ENCODE measurements at places on chromosomes 13 and 19. TPM values are rescaled to one million over a fixed set of nuclear protein-coding genes. Genes with fewer than 3 reads are reported as not detected.

CGB1 gene
- not detected for total RNA-seq

S1PR5 gene
- 0.18 TPM for total RNA-seq

ARGLU1 gene
- 30.3 TPM for total RNA-seq

MAMSTR gene
- total RNA-seq, result 7.9 TPM

TEX101 gene
- total RNA-seq, result not detected

MBD3L5 gene
- total RNA-seq, result not detected

NOTCH3 gene
- 29.4 TPM for total RNA-seq

TTC9B gene
- not detected for total RNA-seq

RGL3 gene
- 4.0 TPM for total RNA-seq

LILRB4 gene
- 1.1 TPM for total RNA-seq

CERS1 gene
- 4.5 TPM for total RNA-seq

GJB2 gene
- total RNA-seq, result 0.26 TPM

NLRP9 gene
- not detected for total RNA-seq

BRCA2 gene
- 0.15 TPM for total RNA-seq

SPACA4 gene
- total RNA-seq, result not detected

ZNF835 gene
- total RNA-seq, result 0.74 TPM

NCAN gene
- not detected for total RNA-seq

PPFIA3 gene
- total RNA-seq, result 3.4 TPM

- no peak for DNase-seq
Measured at GRCh38 chr19:55529636-55530234, 7.2 kb downstream of the SBK2 start.

- no peak for DNase-seq
Measured at GRCh38 chr13:40671956-40672764, 5.7 kb upstream of the FOXO1 start.

DNA sequence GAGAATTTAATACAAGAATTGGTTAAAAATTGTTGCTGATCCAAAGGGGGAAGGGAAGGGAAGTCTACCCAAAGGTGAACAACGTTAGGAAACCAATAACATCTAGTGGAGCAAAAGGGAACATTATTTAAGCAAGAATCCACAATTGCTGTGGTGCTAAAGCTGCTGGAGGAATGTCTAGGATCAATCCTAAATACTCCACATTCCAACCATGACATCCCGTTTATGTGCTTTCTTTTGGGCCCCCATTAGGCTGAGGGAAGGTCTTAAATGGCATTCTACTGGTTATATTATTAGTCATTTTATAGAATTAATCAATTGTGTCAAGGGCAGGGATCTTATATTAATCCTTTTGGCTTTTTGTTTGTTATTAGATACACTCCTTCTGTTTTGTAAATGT, 39.9 kb upstream of the VWA8 start:
- DNase-seq, result no peak

DNA sequence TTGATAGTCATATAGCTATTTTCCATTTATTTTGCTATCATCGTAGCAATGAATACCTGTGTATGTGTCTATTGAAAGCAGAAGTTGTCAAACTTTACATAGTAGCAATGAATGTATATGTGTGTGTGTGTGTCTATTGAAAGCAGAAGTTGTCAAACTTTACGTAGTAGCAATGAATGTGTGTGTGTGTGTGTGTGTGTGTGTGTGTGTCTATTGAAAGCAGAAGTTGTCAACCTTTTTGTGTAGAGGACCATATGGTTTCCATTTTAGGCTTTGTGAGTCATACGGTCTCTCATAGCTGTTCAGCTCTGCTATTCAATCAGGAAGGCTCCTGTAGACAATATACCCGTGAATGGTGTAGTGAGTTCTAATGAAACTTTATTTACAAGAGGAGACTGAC, 20.8 kb downstream of the NLRP4 start:
- DNase-seq, result no peak

GRCh38 chr13:25111585-25111956, 15.6 kb downstream of the PABPC3 start:
- DNase-seq, result no peak

DNA sequence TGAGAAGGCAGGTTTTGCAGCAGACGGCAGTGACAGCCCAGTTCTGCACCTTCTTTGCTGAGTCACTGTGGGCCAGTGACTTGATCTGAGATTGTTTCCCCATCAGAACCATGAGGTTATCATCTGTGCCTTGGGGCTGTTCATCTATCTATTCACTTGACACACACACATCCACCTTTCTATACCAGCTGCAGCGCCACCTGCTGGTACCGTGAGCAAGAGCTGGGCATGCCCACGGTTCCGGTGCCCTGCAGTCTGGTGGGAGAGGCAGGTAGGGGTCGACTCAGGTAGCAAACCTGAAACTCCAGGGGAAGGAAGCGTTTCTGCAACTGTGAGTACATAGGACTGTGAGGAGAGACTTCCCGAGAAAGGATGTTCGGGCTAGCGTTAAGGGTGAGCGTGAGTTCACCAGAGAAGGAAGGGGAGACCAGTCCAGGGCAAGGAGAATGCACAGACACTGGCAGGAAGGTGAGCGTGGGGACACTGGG, 7.5 kb upstream of the LIN7B start:
- peak; percentile 58 for DNase-seq

DNA sequence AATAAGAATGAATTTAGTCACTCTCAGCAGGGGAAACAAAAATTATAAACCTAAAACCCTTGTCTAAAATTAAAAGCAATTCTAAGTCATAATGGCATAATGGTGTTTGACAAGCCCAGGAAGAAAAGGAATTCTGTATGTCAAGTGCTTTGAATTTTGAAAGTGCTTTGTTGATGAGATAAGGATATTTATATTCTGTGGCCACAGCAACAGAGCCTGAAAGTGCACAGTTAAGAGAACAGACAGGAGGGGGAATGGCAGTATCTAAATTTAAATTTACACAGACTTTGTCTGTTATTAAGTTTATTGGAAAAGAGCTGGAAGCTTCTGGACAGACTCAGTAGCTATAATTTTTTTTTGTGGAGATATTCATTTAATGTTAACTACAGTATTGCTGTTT, 69.8 kb downstream of the OLFM4 start:
- DNase-seq, result no peak

GRCh38 chr13:109160357-109160756, 530.9 kb downstream of the MYO16 start:
- no peak for DNase-seq

- peak; percentile 15 for DNase-seq
Measured at GRCh38 chr19:42131149-42132029, 857 bp downstream of the POU2F2 start.

DNA sequence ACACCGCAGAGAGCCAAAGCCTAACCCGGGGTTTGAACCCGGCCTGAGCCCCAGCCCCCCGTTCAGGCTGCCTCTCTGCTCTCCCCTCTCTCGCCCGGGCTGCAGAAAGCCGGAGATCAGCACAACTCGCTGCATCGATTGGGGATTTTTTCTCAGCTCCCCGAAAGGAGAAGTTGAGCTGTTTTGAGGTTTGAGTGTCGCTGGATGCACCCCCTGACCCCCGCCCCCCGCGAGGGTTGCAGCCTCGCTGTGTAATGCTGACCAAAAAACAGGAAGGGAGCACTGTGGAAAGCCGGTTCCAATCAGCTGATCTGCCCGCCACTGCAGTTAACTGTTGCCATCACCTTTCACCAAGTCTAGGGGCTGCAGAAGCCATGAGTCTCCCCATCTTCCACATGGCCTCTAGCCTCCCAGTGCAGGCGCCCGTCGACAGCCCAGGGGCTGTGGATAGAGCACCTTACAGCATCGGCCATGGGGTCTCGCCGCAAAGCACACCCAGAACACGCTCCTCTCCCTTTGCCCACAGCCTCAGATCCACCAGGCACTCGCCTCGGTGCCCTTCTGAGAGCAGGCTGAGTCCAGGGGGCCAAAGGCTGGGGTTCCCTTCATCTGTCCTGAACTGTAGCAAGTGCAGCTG, 34.5 kb downstream of the MYO9B start:
- peak; percentile 58 for DNase-seq

- no peak for DNase-seq
Measured at GRCh38 chr19:8167985-8168384, 18.6 kb upstream of the FBN3 start.

- DNase-seq, result no peak
Measured at GRCh38 chr13:100826441-100826840, 151.8 kb upstream of the TMTC4 start.

DNA sequence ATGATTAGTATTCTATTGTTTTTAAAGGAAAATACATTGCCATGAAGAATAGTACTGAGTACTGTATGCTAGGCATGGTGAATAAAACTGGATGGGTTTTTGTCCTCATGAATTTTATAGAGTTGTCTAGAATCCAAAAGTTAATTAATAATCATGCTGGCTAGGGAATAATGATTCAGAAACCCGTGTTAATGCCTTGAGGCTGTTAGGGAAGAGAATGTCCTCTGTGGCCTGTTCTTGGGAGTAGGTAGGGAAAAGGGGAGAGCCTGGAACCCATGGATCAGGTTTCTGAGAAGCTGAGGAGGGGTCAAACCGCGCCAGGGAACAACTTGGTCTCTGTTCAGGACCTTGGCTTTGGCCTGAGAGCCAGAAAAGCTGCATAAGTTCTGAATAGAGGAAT, 1376.3 kb upstream of the SLC10A2 start:
- DNase-seq, result no peak

GRCh38 chr19:43759515-43759914, 4.8 kb upstream of the SMG9 start:
- no peak for DNase-seq

- peak; percentile 59 for DNase-seq
Measured at GRCh38 chr19:49340069-49340864, 5.1 kb downstream of the CD37 start.

DNA sequence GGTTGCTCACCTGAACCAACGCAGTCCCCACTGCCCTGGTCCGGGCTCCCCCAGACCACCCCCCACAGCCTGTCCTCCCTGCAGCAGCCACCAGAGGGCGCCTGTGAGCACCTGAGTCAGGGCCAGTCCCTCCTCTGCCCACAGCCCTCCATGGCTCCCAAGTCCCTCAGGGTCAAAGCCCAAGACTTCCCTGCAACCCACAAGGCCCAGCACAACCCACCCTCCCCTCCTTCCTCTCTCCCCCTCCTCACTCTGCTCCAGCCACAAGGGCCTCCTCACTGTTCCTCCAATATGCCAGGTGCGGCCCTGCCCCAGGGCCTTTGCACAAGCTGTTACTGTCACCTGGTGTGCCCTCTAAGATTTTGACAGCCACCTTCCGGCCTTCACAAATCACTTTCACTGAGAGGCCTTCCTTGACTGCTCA, 10.9 kb downstream of the GNA15 start:
- no peak for DNase-seq

DNA sequence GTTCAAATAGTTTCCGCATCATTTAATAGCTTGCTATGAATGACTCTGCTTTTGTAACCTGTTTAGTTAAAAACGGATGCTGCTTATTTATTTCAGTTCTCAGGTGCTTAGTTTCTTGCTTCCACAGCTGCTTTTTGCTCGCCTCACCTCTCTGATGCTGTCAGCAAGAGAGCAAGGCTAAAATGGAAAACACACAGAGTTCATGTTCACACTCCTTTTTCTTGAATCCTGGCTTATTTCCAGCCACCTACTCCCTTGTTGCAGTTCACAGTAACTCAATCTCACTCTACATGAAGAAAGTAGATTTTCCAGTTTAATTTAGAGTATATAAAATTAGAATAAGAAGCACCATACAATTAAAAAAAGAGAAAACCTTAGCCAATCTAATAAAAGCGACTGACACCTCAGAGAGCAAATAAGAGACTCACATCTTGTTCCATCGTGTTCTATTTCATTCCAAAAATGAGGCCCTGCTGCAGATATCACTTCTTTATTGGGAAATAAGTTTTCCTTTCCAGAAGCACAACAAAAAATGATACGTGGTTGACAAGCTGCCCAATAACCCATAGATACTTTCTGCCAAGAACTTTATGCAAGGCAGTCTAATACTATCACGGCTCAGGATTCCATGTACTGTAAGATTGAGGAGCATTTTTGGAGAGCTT, 326.1 kb upstream of the SLITRK1 start:
- DNase-seq, result no peak

DNA sequence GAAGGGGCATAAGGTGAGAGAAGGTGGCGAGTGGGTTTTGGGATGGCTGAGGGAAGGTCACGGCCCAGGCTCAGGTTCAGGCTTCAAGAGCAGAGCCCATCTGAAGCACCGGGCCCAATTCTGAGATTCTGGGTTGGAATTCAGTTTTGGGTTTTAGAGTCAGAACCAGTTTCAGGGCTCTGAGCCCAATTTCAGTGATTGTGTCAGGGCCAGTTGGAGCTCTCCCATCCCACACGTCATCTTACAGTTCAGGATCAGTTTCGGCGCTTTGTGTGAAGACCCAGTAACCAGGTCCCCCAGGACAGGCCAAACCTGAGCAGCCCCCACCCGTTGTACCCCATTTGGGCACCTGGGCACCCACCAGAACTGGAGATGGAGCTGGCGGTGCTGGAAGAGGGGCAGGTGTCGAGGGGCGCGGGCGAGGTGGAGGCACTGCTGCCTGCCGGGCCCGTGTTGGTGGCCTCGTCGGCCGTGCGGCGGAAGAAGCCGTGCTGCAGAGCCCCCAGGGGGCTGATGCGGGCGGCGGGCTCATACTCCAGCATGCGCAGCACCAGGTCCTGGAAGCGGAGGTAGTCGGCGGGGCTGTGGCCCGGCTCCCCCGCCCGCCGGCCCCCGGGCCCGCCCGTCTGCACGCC, 7.5 kb downstream of the DYRK1B start:
- DNase-seq, result peak; percentile 57

- no peak for DNase-seq
Measured at GRCh38 chr13:31773538-31773937, 34.2 kb downstream of the RXFP2 start.

DNA sequence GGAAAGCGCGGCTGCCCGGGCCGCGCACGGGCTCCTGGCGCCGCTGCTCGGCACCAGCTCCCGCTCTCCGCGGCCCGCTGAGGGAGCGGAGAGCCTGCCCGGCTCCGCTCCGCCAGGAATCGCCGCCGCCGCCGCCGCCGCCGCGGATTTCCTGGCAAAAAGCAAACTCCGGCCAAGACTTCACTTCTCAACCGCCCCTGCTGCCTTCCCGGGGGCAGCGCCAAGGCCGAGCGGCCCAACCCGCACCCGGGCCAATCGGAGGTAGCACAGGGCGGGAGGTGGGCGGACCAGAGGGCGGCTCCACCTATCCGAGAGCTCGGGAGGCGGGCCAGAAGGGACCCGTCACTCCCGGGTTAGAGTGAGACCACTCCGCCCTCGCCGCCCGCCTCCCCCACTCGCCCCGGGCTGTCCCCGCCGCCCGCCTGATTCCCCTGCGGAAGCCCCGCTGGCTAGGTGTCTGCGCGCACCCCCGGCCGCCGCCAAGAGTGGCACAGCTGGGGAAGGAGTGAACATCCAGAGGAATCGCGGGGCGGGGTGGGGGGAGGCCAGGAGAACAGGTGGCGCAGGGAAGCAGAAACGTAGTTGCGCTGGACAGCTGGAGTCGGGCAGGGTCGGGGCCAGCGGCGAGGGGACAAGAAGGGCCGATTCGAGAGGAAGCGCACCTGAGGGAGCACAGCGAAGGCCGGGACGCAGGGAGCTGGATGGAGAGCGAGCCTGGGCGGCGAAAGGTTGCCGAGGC, at the start of gene LNX2:
TSS of gene LNX2 (minus strand) at position 153 of the 739 bp plus-strand sequence. CDS start 38,826 bp downstream, outside the sequence.
- peak; percentile 99 for DNase-seq

Data from psoas muscle (tissue), 8 donors.